ENCODE measurements at places on chromosomes 16 and 17. TPM values are rescaled to one million over a fixed set of nuclear protein-coding genes. Genes with fewer than 3 reads are reported as not detected.

GRCh38 chr17:33967608-33968349, 287.3 kb upstream of the CCL2 start:
- DNase-seq: peak; percentile 13
- no peaks in the 10 kb centered on the region for H3K36me3 ChIP-seq
- H3K27ac ChIP-seq: no peak overlapping the region
- H3K27me3 ChIP-seq: no peaks in the 10 kb centered on the region
- peaks cover 26% of the 10 kb centered on the region for H3K4me1 ChIP-seq

DNA sequence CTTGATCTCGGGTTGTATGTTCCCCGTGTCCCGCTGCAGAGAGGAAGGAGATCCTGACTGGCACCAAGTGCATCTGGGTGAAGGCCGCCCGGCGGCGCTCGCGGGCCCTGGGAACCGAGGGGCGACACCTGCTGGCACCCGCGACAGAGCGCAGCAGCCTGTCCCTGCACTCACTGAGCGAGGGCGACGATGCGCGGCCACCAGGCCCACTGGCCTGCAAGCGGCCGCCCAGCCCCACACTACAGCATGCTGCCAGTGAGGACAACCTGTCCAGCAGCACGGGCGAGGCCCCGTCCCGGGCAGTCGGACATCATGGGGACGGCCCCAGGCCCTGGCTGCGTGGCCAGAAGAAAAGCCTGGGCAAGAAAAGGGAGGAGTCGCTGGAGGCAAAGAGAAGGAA, 7.5 kb downstream of the BTBD17 start:
- H3K4me3 ChIP-seq: no peak overlapping the region
- peaks cover 60% of the 10 kb centered on the region for H3K27me3 ChIP-seq
- no peak overlapping the region for H3K27ac ChIP-seq
- no peaks in the 10 kb centered on the region for H3K36me3 ChIP-seq

GRCh38 chr17:16920628-16921020, 51.3 kb downstream of the TNFRSF13B start:
- no peaks in the 10 kb centered on the region for H3K27me3 ChIP-seq
- H3K27ac ChIP-seq: no peak overlapping the region
- no peaks in the 10 kb centered on the region for H3K4me1 ChIP-seq

Gene CD300H
- total RNA-seq: not detected

Measured in activated CD4-positive, alpha-beta memory T cell treated with anti-CD3 and anti-CD28 coated beads for 36 hours (primary cell).